Kidney tubule cell (primary cell): ENCODE measurements at places on chromosomes 5 and 9.
A peak's percentile ranks its signal among the peaks of the same experiment; 100 is the strongest.

DNA sequence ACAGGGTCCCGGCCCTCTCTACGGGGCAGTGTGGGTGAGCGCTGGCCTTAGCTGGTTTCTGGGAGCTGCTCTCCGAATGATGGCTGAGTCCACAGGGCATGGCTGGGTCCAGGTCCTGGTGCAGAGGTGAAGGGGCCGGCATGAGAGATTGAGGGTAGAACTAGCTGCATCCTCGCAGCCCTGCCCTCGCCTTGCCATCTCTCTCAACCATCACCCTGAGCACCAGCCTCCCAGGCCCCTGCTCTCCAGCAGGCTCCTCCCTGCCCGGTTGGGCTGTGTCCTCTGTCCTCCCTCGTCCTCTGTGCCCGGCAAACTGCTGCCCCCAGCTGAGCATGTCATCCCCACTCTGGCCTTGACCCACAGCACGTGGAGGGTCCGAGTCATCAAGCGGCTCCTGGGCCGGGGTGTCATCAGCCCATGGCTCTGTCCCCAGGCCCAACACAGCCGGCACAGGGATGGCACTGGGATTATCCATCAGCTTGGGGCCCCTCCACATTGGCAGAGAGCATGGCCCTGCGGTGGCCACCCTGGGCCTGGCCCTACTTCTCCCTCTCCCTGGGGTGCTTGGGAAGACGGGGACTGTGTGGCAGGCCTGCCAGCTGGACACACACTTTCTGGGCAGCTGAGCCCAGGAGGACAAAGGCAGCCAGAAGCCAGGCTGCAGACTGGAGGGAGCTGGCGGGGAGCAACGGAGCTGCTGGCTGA, 8.4 kb downstream of the FLT4 start:
- no peak for DNase-seq

- peak; percentile 65 for DNase-seq
Measured at GRCh38 chr5:173324115-173325001, 3.9 kb downstream of the STC2 start.

- no peak for DNase-seq
Measured at GRCh38 chr9:17928768-17929167, 349.9 kb downstream of the SH3GL2 start.

- DNase-seq = no peak
Measured at GRCh38 chr9:121833061-121833460, 181.6 kb downstream of the DAB2IP start.

DNA sequence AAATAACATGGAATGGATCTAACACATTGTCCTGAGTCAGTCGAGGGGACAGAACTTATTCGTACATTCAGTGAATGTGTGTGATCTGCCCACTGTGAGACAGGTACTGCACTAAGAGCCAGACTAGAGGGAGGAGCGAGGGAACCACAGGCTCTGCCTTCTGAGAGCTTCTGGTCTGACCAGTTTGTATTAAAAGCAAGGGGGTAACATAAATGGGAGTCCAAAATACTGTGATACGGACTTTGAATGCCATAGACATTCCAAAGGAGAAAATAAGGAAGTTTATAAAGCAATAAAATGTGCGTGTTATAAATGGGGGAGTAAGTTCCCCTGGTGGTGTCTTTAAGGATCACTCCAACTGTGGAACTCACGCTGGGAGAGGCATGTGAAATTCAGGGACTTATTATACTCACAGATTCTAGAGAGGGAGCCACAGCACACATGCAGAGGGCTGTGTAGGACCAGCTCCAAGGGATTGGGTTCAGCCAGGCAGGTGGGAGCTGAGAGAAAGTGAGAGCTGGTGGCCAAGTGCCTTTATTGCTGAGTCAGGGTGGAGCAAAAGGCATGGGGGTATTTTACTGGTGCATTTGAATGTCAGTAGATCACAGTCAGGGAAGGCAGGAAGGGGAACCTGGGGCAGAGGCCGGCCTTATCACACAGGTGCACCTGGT, 186.5 kb upstream of the WWC1 start:
- peak; percentile 50 for DNase-seq
